ENCODE measurements at places on chromosomes 5 and 9.

DNA sequence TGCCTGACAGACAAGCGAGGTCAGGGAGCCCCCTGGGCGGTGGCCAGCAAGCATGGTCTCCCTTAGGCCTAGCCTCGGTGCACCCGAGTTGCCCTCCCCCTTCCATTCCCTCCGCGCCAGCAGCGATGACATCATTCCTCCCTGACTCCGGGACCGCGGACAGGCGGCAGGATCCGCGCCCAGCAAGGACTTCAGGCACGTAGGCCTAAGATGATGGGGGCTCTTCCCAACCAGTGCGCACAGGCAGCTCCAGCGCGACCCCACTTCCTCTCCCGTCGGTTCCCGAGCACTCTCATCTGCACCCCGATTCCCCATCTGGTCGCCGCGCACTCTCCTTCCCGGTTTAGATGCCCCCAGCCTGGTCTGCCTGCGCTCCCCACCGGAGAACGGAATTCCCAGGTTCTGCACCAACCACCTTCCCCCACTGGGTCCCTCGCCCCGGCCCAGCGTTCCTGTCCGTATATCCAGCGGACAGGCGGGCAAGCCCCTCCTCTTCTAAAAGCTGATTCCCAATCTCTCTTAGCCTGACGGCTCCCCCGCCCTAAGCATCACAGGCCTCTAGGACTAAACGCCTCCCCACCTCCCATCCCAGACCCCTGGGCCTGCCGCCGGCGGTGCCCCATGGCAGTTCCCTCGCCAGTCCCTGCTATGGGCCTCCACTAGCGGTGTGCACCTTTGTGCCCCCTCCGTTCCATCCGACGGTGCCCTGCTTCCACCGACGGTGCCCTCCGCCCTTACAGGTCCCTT is 931 bp downstream of the FAM219A start:
- peak; percentile 58 for DNase-seq

DNA sequence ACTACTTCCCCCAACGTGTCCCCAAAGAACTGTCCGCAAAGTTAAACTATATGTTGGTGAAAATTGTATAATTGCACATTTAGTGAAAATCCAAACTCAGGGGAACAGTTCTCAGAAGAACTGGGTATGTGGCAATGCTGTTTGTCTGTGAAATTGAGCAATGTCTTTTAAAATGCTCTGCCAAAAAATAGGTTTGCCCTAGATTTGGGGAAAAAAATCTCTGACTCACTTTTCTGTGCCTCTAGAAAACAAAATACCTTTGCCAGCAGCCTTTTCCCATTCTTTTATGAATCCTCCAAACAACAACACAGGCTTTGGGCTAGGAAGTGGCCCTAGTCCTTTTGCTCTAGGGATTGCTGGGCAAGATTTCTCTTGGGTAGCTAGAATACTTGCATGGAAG is 37.4 kb upstream of the ZNF608 start:
- DNase-seq, result no peak

DNA sequence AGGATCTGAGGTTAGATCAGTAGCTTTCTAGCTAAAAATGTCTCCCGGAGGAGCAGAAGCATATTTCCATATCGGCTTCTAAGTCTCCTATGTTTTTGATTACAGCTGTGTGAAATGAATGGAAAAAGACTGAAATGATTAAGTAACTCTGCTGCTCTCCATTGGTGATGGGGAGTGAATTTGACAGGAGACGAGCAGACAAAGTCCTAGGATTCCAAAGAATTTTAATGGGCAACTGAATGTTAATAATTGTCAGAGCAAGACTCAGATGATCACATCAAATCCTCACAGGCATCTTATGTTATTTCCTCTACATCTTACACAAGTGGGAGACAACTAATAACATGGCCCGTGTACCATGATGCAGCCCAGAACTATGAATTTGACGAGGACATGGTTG is 66.8 kb downstream of the LIX1 start:
- no peak for DNase-seq

- DNase-seq, result no peak
Observed at GRCh38 chr9:107779731-107780130, 290.2 kb upstream of the KLF4 start.

- DNase-seq, result no peak
Observed at GRCh38 chr9:21607576-21607975, 125.5 kb upstream of the IFNE start.

- DNase-seq, result peak; percentile 21
Observed at GRCh38 chr9:98406469-98406868, 151.0 kb upstream of the TBC1D2 start.

GRCh38 chr9:90124961-90125360 is 517.7 kb downstream of the DIRAS2 start:
- peak; percentile 91 for DNase-seq

DNA sequence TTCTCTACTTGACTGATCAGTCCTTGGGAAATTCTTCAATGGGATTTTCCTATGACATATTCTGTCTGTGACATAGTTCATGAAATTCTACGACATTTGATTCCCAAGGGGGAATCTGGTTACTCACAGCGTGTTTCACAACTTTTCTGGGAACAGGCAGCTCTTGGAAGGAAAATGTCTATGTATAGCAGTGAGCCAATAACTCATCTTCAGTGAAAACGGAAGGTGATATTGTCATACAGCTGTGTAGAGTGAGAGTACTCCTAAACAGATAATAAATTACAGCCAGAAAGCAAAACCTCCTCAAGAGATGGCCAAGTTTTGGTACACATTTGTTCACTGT is 91.4 kb downstream of the C9orf152 start:
- DNase-seq, result peak; percentile 91

- DNase-seq, result no peak
Observed at GRCh38 chr5:94422812-94423211, 195.6 kb downstream of the KIAA0825 start.

- no peak for DNase-seq
Observed at GRCh38 chr9:8738945-8739344, 939.4 kb upstream of the DMAC1 start.

GRCh38 chr9:82091100-82091499 is 102.5 kb downstream of the SPATA31D1 start:
- no peak for DNase-seq

GRCh38 chr5:10632110-10632761 is 68.4 kb downstream of the ANKRD33B start:
- no peak for DNase-seq

DNA sequence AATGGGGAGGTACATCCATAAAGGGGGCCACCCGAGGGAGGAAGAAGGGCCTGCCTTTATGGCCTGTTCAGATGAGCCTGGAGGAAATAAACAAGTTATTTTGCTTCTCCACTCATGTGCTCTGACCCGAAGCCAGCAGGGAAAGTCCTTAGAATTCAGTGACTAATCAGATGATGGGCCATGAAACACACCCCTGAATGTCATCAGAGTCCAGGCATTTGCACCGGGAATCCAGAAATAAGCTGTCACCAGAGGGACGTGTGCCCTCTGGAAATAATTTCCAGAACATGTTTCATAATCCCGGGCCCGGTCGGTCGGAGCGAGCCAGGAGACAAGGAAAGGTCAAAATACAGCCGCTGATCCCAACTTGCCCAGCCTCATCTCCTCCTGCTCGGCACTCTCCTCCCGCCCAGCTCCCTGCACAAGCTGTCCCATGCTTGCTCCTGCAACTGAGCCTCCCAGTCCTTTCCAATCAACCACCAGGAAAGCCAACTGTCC is 73.6 kb upstream of the ZNF622 start:
- DNase-seq, result peak; percentile 92

DNA sequence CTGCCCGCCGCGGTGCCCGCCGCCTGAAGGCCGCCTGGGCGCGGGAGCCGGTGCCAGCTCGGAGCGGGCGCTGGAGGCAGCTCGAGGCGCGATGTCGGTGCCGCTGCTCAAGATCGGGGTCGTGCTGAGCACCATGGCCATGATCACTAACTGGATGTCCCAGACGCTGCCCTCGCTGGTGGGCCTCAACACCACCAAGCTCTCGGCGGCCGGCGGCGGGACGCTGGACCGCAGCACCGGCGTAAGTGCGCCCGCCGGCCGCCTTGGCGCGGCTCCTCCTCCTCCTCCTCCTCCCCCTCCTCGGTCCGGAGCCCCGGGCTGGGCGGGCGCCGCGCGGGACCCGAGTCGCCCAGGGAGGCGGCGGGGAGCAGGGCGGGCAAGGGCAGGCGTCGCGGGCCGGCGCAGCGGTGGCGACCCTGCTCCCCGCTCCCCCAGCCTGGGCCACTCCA is 455 bp downstream of the OLFM1 start:
- DNase-seq, result no peak

DNA sequence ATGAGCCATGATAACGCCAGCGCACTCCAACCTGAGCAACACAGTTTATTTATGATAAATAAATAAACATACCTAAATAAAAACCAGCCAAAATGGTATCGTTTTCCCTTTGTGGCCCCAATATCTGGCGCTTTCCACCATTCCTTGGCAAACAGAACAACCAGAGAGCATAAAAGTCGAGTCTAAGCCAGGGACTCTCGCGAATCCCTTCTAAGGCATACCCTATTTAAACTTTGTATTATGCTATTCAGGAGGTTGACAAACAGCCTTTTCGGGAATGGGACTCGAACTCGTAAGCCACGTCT is 386 bp upstream of the MATR3 start:
- no peak for DNase-seq

DNA sequence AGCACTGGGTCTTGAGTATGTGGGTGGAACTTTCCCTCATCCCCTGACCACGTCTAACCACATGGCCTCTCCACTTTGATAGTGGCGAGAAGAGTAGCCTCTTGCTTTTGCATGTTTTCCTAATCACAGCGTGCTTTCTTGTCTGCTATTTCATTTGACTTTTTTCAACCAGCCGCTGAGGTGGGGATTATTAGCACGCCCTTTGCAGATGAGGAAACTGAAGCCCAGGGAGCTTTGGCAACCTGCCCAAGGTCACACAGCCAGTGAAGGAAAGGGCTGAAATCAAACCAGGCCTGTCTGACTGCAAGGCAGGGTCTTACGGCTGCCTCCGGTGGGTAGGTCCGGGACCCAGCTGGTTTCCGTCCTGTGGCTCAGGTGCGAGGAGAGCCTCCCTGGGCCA is 106.5 kb upstream of the MSX2 start:
- no peak for DNase-seq

DNA sequence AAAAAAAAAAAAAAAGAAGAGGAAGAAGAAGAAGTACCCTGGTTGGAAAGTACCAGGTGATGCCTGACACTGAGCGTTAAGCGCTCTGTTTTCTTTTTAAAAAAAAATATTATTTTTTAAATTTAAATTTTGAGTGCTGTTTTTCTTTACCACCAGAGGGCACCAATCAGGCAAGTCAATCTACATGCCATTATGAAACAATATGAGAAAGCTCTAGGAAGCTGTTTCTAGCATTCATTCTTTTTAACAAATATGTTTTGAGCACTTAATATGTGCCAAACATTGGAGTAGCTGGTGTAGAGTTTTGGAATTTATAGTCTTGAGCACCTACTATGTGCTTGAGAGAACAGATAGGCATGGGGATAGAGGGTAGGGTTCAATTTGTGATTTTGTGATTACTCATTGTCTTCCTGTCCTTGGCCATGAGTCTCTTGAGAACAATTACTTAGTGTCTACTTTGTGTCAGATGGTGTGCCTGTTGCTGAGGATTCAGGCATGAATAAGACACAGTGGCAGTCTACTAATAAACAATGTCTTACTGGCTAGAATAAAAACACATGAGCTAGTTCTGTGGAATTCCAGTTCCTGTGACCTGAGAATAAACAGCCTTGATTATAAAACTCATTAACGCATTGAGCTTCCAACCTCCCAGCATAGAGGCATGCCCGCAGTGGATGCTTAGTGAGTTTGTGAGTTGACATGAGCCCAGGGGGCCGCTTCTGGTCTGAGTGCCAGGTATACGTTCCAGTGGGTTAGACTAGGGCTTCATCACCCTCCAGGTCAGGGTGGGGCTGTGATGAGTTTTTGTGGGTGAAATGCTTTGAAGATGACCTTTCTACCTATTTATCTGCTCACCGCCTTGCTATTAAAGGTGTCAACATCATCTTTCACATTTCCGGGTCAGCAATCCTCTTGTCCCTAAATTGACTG is 3.0 kb upstream of the UBE2R2 start:
- DNase-seq, result peak; percentile 69

GRCh38 chr9:136566901-136567300 is 21.1 kb upstream of the NOTCH1 start:
- peak; percentile 60 for DNase-seq

GRCh38 chr5:14996997-14997396 is 125.4 kb upstream of the ANKH start:
- DNase-seq, result no peak

- no peak for DNase-seq
Observed at GRCh38 chr5:149782018-149782894, 52.1 kb downstream of the PPARGC1B start.

All from tongue (tissue), 3 donors.